BJ (cell line): ENCODE measurements at places on chromosomes 6 and 20. TPM values are rescaled to one million over a fixed set of nuclear protein-coding genes. Genes with fewer than 3 reads are reported as not detected.

DNA sequence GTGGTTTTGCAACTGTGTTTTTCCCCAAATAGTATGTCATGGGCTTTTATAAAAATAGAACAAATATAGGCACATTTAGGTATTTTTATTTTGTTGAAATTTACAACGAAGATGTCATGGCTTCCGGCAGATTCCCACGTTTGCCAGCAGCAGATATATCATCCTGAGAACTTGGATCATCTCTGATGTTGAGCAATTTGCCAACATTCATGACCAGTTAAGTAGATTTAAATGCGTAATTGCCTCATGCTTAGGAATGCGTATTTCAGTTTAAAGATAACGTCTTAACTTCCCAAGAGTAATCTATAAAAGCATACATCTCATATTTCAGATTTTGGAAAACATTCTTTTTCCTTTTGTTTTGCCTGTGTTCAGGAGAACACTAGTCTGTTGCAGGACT, 457.8 kb downstream of the QKI start:
- peak; percentile 74 for DNase-seq

- no peak for DNase-seq
Observed at GRCh38 chr6:160991406-160992060, at the start of gene MAP3K4. Gene MAP3K4, plus strand, starts transcription at chr6:160991769. Its CDS starts 163 bp downstream, at chr6:160991932.

- DNase-seq: no peak
Observed at GRCh38 chr6:57248311-57248895, 26.3 kb upstream of the RAB23 start.

GRCh38 chr6:93779086-93779841, 359.9 kb upstream of the EPHA7 start:
- DNase-seq: no peak

- no peak for DNase-seq
Observed at GRCh38 chr6:19976411-19977129, 139.4 kb downstream of the ID4 start.

- no peak for DNase-seq
Observed at GRCh38 chr6:158158748-158159147, 9.3 kb downstream of the SERAC1 start.

GRCh38 chr6:39280247-39280731, 33.9 kb downstream of the KCNK17 start:
- no peak for DNase-seq

GRCh38 chr6:136174510-136174909, 75.6 kb downstream of the MTFR2 start:
- DNase-seq: no peak

PXMP4 gene
- 7.8 and 11.2 TPM in 2 replicates for polyA plus RNA-seq

DNA sequence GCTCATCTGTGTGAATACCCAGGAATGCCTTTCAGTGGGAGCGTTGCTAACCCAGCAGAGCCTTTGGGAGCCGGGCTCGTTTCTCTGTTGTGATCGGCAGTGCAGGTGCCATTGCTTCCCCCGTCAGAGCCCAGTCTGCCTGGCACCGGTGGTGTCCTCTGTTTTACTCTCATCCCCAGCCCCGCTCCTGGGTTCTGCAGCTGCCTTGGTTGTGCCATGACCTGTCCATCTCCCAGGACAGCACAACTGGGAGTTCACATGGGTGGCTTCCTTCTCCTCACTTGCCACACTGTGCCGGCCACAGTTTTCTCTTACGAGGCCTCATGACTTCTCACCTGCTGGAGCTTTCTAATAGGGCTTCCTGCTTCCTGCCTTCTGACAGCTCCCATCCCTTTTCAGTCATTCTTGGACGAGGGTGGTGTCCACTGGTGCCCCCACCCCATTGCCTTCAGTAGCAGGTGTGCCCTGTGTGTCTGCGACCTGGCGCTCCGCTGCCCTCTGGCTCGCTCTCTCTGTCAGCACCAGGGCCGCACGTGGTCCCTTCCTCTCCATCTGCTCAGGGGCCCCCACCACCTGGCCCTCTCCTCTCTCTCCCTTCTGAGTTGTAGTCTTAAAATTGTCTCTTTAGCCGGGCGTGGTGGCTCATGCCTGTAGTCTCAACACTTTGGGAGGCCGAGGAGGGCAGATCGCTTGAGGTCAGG, 110.9 kb downstream of the RPP40 start:
- no peak for DNase-seq

GRCh38 chr20:11989018-11989771, 71.5 kb downstream of the BTBD3 start:
- no peak for DNase-seq

HEY2 gene
- not detected in 2 replicates for polyA plus RNA-seq

DNA sequence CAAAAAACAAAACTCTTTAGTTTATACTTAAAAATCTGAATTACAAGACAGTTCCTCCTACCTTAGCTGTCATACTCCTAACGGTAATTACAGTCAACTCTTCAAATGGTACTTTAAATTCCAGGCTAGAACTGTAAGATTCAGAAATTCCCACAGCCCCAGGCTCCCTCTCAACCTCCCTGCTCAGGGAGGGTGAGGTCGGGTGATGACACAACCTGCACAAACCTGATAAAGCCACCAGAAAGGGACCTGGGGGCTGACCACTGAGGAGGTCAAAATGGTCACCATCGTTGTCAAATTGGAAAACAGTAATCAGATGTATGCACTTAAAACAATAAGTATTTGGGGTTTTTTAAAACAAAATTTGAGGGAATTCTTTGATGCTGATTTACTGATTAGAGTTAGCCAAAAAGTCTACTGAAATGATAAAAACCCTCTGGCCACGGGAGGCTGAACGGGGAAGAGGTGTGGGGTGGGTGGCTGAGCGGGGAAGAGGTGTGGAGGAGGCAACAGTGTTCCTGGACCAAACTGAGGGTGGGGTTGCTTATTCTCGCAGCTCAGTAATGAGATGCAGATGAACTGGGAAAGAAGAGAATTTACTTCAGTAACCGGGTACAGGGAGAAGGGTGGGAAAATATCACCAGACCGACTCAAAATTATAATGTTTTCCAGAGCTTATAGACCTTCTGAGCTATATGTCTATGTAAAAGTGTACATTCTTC, 52.4 kb downstream of the SLC22A1 start:
- DNase-seq: no peak

GRCh38 chr6:123806561-123806960, 2.9 kb downstream of the NKAIN2 start:
- no peak for DNase-seq

GPX5 gene
- not detected in 2 replicates for polyA plus RNA-seq

- DNase-seq: no peak
Observed at GRCh38 chr20:22447447-22447778, 137.0 kb downstream of the FOXA2 start.

RAD21L1 gene
- polyA plus RNA-seq: 0.06 and 0.18 TPM in 2 replicates

LY6G6C gene
- not detected in 2 replicates for polyA plus RNA-seq
